ENCODE measurements at places on chromosomes 6 and 20. TPM values are rescaled to one million over a fixed set of nuclear protein-coding genes. Genes with fewer than 3 reads are reported as not detected.

- DNase-seq: no peak
Observed at GRCh38 chr6:87950614-87951013, 97.0 kb upstream of the SPACA1 start.

- DNase-seq: no peak
Observed at GRCh38 chr6:78875505-78875904, 8.2 kb downstream of the IRAK1BP1 start.

GRCh38 chr20:53071833-53072232 is 99.7 kb downstream of the TSHZ2 start:
- DNase-seq: no peak

DNA sequence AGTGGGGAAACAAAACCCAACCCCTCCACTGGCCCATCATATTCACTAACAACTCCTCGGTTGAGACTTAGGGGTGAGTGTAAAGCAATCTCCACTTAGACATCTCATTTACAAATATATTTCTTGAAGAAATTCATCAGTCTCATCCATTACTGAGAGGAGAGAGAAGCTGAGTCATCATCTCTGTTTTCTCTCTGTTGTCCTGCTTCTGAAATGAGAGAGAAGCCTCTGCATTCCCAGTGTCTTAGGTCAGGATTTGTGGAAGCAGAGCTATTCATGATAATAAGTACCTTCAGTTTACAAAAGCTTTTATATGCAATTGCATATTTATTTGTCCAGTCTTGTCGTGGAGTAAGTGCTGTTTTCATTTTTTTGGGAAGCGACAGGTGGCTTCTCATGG is 879 bp downstream of the MEP1A start:
- no peak for DNase-seq

GRCh38 chr20:48049171-48049570 is 263.9 kb upstream of the SULF2 start:
- DNase-seq: no peak

GRCh38 chr20:59627298-59627697 is 23.0 kb downstream of the PHACTR3 start:
- peak; percentile 43 for DNase-seq

GRCh38 chr6:42417641-42418112 is 34.0 kb downstream of the TRERF1 start:
- no peak for DNase-seq

- DNase-seq: no peak
Observed at GRCh38 chr6:151869787-151870186, 62.3 kb downstream of the ESR1 start.

- DNase-seq: no peak
Observed at GRCh38 chr20:63043348-63044203, 36.8 kb upstream of the BHLHE23 start.

- DNase-seq: no peak
Observed at GRCh38 chr20:1995531-1996310, 1.9 kb upstream of the PDYN start.

GRCh38 chr6:170462366-170463020 is 90.6 kb downstream of the PSMB1 start:
- no peak for DNase-seq

DNA sequence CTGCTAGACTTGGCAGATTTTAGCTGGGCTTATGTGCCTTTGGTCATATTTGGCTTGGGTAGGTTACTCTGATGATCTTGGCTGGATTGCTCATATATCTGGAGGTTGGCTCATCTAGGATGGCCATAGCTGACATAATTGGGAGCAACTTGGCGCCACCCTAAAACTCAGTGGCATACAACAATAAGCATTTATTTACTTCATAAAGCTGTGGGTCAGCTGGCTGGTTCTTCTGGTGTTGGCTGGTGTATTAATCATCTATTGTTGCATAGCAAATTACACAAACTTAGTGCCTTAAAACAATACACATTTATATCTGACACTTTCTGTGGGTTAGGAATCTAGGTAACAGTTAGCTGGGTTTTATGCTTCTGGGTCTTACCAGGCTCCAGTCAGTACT is 297.3 kb upstream of the JAG1 start:
- DNase-seq: no peak

- DNase-seq: no peak
Observed at GRCh38 chr6:72857791-72858585, 236.1 kb downstream of the KCNQ5 start.

DNA sequence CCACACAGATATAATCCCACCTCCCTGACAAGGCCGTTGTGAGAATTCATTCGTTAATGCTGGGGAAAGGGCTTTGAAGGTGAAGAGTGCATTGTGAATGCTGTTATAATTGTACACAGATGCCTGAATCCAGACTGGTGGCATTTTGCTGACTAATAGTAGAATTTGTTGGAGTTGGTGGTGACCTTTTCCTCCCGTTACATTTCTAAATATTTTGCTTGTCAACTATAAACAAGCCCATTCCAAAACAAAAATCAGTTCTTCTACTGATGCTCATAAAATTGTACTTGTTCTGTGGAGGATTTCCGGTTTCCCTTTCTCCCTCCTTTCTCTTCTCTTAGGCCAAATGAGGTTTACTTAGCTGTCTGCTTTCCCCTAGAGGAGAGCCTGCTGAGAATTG is 253.1 kb upstream of the SUPT3H start:
- no peak for DNase-seq

The C6orf15 gene
- total RNA-seq: not detected

The GGT7 gene
- 11.8 TPM for total RNA-seq

Measured in posterior vena cava (tissue), 2 donors.